Left ventricle myocardium inferior (tissue), 1 donor: ENCODE measurements at places on chromosomes 6 and 20.
A peak's percentile ranks its signal among the peaks of the same experiment; 100 is the strongest.

GRCh38 chr20:15446373-15446772 is 1109.0 kb upstream of the FLRT3 start:
- peak; percentile 15 for DNase-seq

GRCh38 chr6:138544501-138544900 is 45.2 kb upstream of the NHSL1 start:
- DNase-seq = no peak

- no peak for DNase-seq
These were observed 11.1 kb downstream of the CDH4 start for GRCh38 chr20:61263084-61263695.

GRCh38 chr6:31836047-31836473 is 8.5 kb downstream of the HSPA1B start:
- DNase-seq = no peak

GRCh38 chr6:169881976-169882375 is 130.6 kb downstream of the ERMARD start:
- DNase-seq = no peak

DNA sequence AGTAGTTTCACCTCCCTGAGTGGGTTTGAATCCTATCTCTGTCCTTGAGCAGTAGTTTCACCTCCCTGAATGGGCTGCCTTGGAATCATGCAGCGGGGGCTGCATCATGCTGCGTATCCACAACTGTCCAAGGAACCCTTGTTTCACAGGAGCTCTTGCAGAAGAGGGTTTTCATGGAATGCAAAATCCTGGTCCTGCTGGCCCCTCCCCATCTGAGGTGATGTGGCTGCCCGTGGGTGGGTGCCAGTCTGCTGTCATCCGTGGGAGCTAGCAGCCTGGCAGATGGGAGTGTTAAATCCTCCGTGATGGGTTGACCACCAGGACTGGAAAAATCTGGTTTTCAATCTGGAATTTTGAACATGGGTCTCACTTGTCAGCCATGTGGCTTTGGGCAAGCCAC is 21.7 kb downstream of the ZBP1 start:
- no peak for DNase-seq

- peak; percentile 96 for DNase-seq
These were observed at the start of gene NSFL1C for GRCh38 chr20:1466211-1467081. Gene NSFL1C, minus strand, starts transcription at chr20:1466849. Its CDS starts 25 bp downstream, at chr20:1466824.
